Activated CD4-positive, alpha-beta T cell treated with anti-CD3 and anti-CD28 coated beads, Interleukin-2, amount 50 U/mL, for 1 hour (primary cell): ENCODE measurements at places on chromosomes 11 and 22.

DNA sequence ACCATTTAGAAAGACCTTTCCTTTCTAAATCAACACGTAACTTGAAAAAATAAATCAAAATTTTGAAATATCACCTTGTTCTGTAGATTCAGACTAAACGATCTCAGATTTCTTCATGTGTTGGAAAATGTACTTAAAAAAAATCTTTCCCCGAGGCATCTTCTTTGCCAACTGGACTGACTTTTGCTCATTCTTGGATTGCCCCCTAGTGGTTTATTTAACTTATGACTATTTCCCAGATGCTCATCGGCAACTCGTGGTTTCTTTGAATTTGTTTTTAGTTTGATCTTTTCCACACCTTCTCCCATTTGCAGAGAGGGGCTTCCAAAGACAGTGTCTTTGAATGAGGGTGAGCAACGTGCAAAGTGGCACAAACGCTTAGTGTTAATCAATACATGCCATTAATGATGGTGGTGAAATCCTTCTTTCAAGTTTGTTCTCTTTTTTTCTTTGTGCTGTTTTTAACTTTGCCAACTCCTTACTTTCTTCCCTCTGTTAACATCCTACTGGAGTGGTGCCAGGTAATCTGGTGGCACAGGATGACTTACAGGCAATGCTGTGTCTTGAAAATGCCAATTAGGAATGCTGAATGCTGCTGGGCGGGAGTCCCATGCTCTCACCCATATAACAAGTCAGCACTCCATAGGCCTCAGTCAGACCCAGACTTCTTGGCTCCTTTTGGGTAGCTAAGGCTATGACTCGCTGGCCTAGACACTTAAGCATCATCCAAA is 18.3 kb downstream of the PRSS23 start:
- no peak for DNase-seq

- DNase-seq, result no peak
These were observed 11.6 kb downstream of the ATG13 start for GRCh38 chr11:46628961-46629360.

- DNase-seq, result no peak
These were observed 78.8 kb downstream of the DGCR2 start for GRCh38 chr22:19043121-19044085.

DNA sequence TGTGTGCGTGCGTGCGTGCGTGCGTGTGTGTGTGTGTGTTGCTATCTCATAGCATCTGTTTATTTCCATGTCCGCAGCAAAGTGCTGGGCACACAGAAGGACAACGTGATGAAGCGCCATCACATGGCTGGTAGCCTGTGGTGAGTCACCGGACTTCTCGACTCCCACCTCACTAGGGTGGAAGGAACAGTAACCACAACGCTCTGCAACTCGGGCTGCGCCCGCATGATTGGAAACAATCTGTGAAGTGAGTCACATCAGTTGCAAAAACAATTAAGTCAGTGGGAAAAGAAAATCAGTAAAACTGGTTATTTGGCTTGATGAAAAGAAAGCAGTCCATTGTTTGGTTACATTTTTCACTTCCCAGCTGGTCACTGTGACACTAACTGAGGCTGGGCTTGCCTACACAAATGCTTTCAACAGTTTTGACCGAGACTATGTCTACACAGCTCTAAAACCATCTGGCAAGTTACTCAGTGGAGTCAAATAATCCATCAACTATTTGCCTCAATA is 437.3 kb upstream of the CADM1 start:
- DNase-seq, result no peak

GRCh38 chr11:44308923-44309477 is 939 bp downstream of the ALX4 start:
- DNase-seq, result no peak

GRCh38 chr11:86261328-86261727 is 16.8 kb downstream of the EED start:
- no peak for DNase-seq

DNA sequence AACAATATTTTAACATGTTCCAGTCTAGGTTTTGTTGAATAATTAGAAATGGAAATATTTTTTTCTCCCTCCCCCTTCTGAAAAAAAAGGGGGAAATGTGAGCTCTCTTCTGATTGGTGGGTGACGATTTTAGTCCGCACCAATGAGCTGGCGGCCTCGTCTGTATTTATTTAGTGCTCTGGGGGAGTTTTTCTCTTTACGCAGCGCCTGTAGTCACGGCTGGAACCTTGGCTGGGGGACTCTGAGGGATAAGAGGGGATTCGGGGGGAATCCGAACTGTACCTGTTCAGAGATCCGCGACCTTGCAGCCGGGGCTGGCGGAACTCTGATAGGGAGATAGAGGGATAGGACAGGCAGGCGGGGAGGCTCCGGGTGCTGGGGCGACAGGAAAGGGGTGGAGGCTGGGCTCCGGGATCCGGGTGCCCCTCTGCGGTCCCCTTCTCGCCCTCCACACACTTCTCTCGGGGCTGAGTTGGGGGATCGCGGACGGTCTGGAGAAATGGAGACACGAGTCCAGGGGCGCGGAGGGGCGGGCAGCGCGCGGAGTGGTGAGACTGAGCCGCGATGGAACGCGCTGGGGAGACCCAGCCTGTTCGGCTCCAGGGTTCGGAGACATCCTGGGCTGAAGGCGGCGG is 99.7 kb upstream of the HSD17B12 start:
- DNase-seq, result no peak

- no peak for DNase-seq
These were observed 53.9 kb downstream of the CACNA1I start for GRCh38 chr22:39624501-39624821.

DNA sequence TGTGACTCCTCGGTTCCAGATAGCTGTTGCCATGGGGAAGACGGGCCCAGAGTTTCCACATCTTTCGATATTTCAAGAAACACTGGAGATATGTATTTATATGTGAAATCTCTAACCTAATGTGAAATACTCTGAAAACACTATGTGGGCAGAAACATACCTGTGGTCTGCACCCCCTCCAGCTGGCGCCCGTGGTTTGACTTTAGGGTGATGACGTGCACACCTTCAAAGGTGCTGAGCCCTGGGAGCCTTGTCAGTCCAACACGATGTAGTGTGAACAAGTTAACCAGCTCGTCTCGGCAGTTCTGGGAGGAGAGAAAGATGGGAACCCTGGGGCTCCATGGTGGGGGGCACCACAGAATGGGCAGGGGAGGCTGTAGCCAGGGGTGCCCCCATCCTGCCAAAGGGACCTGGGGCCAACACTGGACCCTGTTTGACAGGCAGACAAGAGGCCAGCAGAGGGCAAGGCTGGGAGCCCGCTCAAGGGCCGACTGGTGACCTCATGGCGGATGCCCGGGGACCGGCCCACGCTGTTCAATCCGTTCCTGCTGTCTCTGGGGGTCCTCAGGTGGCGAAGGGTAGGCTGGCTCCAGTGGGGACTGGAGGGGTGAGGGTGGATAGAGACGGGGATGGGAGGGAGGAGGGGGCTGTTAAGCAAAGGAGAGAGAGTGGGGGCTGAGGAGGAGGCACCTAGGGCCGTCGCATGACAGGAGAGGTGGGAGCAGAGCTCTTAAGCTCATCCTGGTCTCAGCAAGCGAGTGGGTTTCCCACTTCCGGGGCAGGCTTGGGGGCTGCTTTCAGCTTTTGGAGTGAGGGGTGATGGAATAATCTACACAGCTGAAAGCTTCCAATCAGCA is 43.8 kb downstream of the TRIOBP start:
- no peak for DNase-seq

GRCh38 chr22:26735019-26735409 is 77.6 kb downstream of the MIAT start:
- DNase-seq, result no peak

GRCh38 chr22:42061041-42061440 is 9.6 kb downstream of the NAGA start:
- no peak for DNase-seq
